ENCODE measurements at places on chromosomes 7 and 10.

GRCh38 chr7:150357270-150357669 lies 11.4 kb upstream of the REPIN1 start:
- DNase-seq, result peak; percentile 53

DNA sequence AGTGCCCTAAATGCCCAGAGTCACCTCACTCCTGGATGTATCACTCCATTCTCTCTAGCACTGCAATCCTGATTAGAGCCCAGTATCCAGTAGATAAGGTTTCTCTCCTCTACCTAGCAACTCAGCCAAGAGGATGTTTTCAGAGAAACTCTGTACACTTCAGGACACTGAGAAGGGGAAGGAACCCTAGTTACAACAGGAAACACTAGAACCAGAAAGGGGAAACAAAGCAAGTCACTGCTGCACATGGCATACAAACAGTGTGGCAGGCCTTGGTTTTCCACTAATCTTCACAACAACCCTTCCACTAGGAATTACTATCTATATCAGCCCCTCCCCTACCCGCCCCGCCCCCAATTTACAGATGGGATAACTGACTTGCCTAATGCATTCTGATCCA lies 1.6 kb downstream of the FAM204A start:
- DNase-seq, result no peak

DNA sequence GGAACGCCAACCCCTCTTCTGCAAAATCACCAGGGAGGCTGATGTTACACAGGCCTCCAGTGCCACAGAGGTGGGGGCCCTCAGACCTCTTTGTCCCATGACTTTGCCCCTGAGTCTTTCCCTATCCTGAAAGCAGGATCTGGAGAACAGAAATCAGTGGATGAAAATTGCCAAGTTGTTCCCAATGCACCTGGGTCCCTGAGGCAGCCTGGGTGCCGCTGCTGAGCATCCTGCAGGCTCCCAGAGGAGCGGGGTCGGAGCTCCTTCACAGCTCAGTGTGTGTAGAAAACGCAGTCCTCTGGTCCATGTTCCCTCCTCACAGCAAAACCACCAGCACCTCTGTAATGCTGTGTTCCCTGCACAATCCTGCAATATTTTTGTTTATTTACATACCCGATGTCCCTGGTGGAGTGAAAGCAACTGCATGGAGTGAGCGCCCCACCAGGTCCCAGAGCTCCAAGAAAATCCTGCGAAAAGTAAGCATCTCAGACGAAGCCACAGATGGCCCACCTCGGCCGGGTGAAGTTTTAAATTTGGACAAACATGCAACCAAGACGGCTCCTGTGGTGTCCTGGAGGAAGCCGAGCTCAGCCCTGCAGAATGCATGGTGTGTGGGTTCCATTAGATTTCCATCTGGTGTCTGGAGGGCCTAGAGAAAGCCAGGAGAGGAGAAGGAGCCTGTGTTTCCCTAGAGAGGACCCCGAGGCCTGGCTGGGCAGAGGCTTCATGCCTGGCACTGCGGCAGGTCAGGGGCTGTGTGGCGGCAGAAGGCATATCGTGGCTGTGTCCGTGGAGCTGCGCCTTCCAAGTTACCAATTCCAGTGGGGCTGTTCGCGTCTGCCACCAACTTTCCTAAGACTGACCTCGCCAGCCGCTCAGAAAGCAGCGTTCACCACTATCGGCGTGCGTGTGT lies 235.2 kb downstream of the WDR37 start:
- no peak for DNase-seq

DNA sequence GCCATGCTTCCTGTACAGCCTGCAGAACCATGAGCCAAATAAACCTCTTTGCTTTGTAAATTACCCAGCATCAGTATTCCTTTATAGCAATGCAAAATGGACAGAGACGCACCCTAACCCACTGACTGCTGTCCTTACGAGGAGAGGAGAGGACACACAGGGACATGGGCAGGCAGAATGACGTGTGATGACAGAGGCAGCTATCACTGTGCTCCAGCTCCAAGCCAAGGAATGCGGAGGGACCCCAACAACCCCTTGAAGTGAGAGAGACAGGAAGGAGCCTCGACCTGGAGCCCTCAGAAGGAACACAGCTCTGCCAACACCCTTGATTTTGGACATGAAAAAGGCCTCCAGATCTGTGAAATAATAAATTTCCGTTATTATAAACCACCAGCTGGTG lies 46.6 kb upstream of the EBF3 start:
- DNase-seq, result no peak

DNA sequence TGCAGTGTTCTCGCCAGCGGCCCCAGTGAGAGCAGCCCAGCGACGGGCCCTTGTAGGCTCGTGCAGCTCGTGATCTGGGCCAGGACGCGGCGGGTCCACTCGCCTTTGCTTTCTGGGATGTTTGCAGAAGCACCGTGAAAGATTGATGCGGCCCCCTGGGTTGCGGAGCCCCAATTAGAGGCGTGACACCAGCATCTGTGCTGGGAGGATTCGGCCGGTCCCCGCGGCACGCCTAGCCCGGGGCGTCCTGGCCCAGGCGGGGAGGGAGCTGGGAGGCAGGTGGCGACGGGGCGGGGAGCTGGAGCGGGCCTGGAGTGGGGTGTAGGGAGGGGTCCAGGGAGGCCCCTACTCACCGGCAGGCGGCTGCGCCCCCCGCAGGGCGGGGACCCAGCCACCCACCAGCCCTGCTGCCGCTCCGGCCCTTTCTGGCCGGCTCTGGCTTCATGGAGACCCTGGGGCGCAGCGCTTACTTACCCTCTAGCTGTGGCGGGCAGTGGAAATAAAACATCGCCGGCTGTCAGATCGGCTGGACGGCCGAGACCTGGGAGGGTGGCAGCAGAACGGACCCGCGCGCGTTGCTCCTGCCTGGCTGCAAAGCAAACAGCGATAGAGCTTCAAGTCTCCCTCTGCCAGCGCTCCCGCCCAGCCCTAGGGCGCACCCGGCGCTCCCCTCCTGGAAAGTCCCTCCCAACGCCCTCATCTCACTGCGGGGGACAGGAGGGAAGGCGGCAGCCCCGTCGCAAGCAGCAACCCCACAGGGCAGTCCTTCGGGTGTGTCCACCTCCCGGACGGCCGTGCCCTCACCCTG lies 752 bp downstream of the DRGX start:
- no peak for DNase-seq

DNA sequence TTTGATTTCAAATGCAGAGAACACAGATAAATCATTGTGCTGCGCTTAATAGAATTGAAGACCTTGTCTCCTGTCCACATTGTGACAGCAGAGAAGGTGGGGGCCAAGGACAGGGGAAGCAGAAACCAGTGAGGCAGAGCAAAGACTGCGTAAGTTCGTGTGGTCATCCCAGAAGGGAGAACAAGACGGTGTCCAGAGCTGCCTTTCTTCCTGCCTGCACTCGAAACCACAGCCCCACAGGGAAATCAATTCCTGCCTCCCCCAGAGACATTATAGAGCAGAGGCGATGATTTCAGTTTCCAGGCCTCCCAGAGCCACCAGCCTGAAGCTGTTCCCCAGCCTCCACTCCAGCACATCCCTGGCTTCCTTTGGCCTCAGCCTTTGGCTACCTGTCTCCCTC lies 39.7 kb upstream of the UCN3 start:
- DNase-seq, result no peak

DNA sequence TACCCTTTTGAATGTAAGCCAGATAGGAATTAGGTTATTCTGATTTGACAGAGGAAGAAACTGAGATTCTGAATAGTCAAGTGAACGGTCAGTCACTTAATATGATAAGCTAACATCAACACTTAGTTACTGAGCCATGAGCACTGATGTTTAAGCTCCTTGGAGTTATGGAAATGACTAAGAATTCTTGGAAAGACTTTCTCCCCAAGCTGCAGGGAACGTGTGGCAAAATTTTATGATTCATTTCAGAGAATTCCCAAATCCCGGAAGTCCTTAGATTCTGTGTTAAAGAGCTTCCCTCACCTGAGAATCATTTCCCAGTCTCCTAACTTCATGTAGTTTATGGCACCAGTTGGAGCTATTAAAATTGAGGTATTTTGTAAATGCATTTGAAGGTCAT lies 330.9 kb downstream of the XPNPEP1 start:
- no peak for DNase-seq

DNA sequence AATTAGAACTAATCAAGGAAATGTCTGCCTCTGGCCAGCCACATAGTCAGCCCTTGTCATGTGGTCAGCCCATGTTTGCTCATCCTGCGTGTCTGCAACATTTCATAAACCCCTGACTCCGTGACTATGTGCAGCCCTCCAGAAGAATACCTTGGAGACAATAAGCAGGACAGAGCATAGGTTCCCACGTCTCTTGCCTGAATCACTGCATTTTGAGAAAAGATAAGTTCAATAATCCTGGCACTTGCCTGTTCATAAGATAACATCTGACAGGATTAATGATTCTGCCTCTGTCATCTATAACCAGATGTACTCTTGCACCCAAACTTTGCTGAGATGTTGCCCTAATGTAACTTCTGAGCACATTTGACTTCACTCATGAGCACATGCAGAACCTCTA lies 78.4 kb downstream of the AKR1D1 start:
- DNase-seq, result no peak

GRCh38 chr10:23695825-23696420 lies 257.0 kb downstream of the OTUD1 start:
- DNase-seq, result no peak

GRCh38 chr10:119522747-119523426 lies 19.6 kb downstream of the RGS10 start:
- DNase-seq, result no peak

DNA sequence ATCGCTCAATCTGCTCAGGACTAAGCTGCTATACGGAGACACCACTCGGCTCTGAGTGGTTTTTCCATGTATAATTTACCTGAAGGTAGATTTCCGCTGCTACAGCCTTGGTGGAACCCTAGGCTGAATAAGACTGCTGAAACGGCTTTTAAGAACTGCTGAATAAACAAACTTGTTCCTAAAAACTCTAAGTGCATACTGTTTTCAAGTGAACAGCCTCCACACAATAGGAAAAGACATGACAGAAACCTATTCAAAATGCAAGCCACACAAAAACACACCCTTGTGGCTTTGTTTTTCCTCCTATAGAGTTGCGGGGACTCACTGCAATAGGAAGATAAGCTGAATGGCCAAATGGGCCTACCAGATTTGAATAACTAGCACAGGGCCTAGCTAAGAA lies 117.2 kb downstream of the UBE2H start:
- no peak for DNase-seq

DNA sequence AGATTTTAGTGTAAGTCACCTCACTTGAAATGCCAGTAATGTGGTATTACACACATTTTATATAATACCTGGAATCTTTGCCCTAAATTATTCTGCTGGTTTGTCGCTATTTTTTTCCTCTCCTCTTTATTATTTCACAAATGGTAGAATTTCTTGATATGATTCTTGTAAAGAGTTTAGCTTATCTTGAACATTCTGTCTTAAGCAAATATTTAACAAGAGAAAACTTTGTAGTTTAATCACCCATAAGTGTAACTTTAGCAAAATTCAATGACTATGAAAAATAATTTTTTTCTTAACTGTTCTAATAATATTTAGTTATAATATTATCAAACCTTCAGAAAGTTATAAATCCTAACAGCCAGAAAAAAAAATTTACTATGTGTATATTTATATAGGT lies 56.7 kb downstream of the NHLRC2 start:
- DNase-seq, result no peak

- no peak for DNase-seq
Measured at GRCh38 chr10:131086094-131086493, 225.4 kb downstream of the TCERG1L start.
